ENCODE measurements at places on chromosomes 7 and 10. TPM values are rescaled to one million over a fixed set of nuclear protein-coding genes. Genes with fewer than 3 reads are reported as not detected.

MEIG1 gene
- polyA plus RNA-seq = 3.5 TPM

EIF4H gene
- 51.3 TPM for polyA plus RNA-seq

WAC gene
- 52.2 TPM for polyA plus RNA-seq

RBP3 gene
- not detected for polyA plus RNA-seq

ADAM8 gene
- not detected for polyA plus RNA-seq

PDZD7 gene
- polyA plus RNA-seq = 5.0 TPM

PTPN20 gene
- 30.1 TPM for polyA plus RNA-seq

LSM8 gene
- 53.6 TPM for polyA plus RNA-seq

TMEM270 gene
- not detected for polyA plus RNA-seq

HYAL4 gene
- not detected for polyA plus RNA-seq

DGKB gene
- polyA plus RNA-seq = 65.8 TPM

CPN1 gene
- polyA plus RNA-seq = not detected

LEP gene
- polyA plus RNA-seq = not detected

LAMB1 gene
- polyA plus RNA-seq = 42.0 TPM

OPN4 gene
- not detected for polyA plus RNA-seq

RAMP3 gene
- 0.86 TPM for polyA plus RNA-seq

MYL10 gene
- not detected for polyA plus RNA-seq

All from Purkinje cell (primary cell).